ENCODE measurements at places on chromosomes 1 and 21.

GRCh38 chr1:43466403-43466802, 12.7 kb upstream of the HYI start:
- no peak for DNase-seq

DNA sequence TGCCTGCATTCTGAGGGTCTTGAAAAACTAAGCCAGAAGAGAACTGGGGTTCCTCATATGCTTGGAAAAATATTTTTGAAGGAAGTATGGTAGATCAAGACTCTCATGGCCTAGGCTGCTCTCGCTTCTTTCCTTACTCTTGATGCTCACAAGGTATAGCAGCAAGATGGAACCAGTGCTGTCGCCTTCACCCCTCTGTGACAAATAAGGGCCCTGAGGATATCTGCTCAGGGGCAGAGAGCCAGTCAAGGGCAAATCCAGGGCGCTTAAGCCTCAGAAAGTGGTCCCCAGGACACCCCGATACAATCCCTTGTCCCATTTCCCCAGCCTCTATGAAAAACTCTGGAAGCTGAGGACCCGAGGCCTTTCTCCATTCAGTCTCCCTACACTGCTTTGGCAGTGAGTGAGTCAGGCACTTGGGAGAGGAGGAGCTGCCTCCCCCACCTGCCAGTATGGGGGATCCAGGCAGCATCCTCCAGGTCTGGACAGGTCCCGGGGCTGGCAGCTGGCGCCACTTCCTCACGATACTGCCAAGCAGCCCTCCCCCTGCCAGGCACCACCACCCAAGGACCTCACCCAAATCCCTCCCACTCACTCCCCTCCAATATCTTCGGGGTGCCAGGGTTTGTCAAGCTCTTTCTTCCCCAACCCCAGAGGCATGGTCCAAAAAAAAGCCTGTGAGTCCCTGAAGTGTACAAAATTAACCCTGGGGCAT, 1.3 kb downstream of the IGSF9 start:
- DNase-seq, result no peak

GRCh38 chr1:147472966-147473732, 68.2 kb upstream of the BCL9 start:
- no peak for DNase-seq

DNA sequence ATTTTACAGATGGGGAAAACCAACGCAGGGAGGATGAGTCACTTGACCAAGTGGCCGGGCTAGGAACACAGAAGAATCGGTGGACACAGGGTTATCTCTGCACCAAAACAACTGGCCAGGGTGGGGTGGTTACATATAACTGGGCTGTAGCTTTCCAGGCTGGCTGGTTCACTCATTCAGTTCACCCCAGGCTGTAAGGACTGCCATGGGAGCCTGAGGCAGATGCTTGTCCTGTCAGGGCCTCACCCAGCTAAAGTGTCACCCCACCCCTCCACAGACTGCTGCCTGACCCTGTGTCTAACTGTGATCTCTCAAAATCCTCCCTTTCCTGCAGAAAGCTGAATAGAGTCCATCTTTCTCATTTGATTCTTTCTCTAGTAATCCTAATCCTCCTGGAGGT, 387.3 kb downstream of the RYR2 start:
- DNase-seq, result no peak

- DNase-seq, result no peak
Measured at GRCh38 chr1:56591909-56592308, 12.5 kb upstream of the PLPP3 start.

DNA sequence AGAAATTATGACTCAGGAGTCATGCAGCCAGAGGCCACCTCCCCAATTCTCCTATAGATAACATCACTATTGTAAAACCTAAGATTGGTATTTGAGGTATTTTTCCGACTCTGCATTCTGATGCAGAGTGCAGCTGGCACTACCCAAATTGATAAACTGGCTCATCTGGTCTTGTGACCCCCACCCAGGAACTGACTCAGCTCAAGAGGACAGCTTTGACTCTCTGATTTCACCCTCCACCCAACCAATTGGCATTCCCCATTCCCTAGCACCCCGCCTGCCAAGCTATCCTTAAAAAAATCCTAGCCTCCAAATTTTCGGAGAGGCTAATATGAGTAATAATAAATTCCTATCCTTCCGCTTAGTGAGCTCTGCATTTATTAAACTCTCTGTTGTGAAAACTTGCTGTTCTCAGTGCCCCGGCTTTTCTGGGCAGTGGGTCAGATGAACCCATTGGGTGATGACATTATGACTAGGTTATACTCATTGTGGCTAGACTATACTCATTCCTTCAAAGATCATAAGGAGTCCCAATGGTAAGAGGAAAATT, 39.4 kb upstream of the EPS15 start:
- DNase-seq, result peak; percentile 60

DNA sequence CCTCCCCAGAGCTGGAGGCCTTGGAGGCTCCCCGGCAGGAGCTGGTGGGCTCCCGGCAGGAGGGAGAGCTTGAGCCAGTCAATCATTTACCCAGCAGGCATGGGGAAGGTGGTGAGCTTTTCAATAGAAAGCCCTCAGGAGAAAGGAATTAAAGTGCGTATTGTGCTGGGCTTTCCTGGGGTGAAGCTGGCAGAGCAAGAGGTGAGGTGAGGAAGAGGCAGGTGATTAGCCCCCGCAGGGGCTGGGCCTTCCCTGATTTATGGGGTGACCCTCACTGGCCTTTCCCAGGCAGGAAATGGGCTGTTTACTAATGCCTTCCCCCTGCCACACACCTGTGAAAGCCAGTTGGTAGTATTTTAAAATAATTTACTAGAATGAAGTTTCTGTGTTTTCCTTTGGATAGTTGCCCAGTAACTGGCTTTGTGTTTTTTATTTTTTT, 25.8 kb downstream of the CLDN14 start:
- DNase-seq, result no peak

GRCh38 chr1:4351453-4351852, 303.0 kb upstream of the AJAP1 start:
- DNase-seq, result no peak

GRCh38 chr1:56074007-56074651, 505.2 kb downstream of the PLPP3 start:
- DNase-seq, result no peak

- DNase-seq, result no peak
Measured at GRCh38 chr1:207058252-207058651, 5.2 kb downstream of the PFKFB2 start.

DNA sequence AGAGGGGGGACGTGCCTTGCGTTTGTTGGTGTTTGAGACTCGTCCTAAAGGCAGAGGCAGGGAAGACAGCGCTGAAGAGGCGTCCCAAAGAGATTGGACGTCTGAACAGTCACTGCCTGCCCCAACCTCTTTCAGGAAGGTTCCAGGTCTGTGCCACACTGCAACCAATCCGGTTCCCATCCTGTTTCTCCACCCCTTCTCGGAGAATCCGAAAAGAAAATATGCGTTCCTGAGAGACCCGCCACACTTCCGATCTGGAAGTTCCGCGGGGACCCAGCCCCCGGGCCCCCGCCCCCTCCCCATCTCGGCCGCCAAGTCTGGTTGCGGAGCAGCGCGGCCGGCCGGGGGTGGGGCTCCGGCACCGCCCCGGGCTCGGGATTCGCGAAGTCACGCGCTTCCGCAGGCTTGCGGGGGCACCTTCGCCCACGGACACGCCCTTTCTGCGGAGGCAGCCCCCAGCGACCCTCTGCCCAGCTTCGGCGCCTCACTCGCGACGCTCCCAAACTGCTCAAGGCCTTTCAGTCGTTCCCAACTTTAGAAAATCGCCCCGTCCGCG, 124.5 kb upstream of the DPYD start:
- DNase-seq, result peak; percentile 17

- DNase-seq, result no peak
Measured at GRCh38 chr1:234067581-234068337, 163.3 kb downstream of the SLC35F3 start.

- no peak for DNase-seq
Measured at GRCh38 chr1:155037043-155037442, 3.4 kb downstream of the DCST1 start.

DNA sequence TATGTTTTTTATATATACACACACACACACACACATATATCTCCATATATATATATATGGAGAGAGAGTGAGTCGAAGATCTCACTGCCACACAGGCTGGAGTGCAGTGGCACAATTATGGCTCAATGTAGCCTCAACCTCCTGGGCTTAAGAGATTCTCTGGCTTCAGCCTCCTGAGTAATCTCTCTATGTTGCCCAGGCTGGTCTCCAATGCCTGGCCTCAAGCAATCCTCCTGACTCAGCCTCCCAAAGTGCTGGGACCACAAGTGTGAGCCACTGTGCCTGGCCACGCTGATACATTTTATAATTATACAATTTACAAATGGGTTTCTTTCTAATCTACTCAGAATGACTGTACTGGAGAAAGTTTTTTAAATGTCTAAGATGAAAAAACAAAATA, 664.2 kb downstream of the PTPRC start:
- DNase-seq, result no peak

Measured in activated CD4-positive, alpha-beta memory T cell treated with anti-CD3 and anti-CD28 coated beads for 36 hours (primary cell).